ENCODE measurements at places on chromosomes 7 and 10.

GRCh38 chr7:16791071-16791470, 13.7 kb downstream of the AGR2 start:
- DNase-seq = no peak

DNA sequence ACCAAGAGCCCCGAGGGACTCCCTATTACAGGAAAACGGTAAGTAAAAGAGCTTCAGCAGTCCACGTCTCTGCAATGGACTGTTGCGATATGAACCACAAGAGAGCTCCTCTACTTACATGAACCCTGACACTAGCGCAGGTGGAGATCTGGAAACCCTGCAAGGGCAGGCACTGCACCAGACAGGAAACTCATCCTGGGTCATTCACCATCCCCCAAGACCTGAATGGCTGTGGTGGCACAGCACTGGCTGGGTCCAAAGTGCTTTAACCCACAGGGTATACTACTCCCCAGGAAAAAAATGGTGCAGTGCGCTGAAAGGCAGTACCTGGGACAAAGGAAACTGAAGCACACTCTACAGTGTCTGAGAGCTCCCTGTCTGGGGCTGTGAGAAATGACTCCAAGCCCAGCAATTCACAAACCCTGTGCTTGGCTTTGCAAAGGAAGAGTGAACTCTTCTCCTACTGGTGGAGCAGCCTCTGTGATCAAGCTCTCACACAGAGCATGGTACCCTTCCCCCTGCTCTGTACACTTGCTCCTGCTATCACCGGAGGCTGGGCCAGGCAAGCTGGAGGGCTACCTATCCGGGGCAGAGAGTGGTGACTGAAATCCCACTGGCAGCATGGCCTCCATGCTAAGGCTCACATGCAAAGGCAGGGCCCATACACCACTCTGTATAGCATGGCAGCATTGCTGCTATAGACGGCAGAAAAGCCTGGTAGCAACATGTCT, 44.9 kb downstream of the HIBADH start:
- DNase-seq = no peak

GRCh38 chr7:47195641-47196040, 386.3 kb downstream of the TNS3 start:
- no peak for DNase-seq

GRCh38 chr7:116727432-116728009, 55.5 kb downstream of the MET start:
- no peak for DNase-seq

DNA sequence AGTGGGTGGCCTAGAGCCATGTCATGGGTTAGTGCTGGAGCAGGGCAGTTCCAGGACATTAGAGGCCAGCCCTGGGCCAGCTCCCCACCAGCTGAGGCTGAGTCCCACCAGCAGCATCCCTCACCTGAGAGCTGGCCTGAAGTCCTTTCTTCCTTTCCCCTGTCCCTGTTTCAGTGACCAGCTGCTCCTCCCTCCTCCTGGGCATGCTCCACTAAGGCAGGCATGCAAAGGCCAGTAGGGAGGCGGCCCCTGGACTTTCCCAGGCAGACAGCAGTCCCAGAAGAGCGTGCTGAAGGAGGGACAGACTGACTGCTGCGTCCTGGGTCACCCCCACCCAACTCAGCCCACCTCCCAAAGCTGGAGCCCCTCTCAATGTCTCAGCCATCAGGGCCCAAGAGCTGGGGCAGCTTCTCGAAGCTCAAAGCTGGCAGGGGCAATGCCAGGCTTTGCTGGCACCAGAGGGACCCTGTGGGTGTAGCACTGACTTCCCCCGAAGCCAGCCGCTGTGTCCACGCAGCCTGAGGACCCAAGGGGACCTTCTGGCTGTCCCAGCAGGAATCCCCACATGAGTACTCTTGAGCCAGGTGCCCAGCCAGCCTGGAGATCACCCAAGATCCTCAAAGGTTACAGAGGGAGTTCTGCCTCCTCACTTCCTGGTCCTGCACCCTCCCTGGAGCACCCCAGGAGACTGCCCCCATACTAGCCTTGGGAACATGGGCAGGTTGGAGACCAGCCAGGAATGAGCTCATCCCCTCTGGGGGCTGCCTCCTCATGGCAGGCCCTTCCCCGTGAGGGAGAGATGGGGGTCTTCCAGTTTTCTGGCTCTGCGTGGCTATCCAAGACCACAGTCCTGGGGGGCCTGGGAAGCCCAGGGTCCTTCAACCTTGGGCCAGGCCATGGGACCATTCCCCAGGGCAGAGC, 35.2 kb upstream of the RET start:
- no peak for DNase-seq

- DNase-seq = no peak
Observed at GRCh38 chr7:9719303-9719702, 1254.4 kb upstream of the PHF14 start.

- DNase-seq = no peak
Observed at GRCh38 chr7:45073031-45073785, 15.6 kb downstream of the NACAD start.

DNA sequence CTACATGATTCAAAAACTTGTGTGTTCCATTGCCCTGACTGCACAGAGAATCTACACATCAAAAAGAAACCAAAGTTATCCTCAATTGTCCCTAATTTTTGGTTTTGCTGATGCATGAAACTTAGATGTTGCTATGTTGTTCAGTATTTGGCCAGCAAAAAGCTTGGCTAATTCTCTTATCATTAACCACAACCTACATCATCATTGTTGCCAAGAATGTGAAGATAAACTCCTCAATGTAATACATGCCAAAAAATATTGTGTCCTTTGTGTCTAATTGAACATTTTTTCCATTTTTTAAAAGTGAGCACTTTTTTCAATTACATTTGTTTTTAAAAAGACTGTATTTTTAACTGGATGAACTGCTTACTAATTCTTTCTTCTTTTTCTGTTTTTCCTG, 268.0 kb upstream of the SEMA3D start:
- no peak for DNase-seq

- DNase-seq = no peak
Observed at GRCh38 chr10:75508239-75508813, 76.9 kb downstream of the LRMDA start.

All from stimulated activated effector memory CD8-positive, alpha-beta T cell treated with anti-CD3 and anti-CD28 coated beads, Interleukin-12 subunit alpha, Interleukin-12 subunit beta, amount 100 ng/mL, for 72 hours (primary cell).